ENCODE measurements at places on chromosomes 1 and 21. TPM values are rescaled to one million over a fixed set of nuclear protein-coding genes. Genes with fewer than 3 reads are reported as not detected.

The ILDR2 gene
- 8.3 TPM for total RNA-seq

The BMP8B gene
- total RNA-seq = not detected

The ANXA9 gene
- 0.55 TPM for total RNA-seq

The SPRR1A gene
- not detected for total RNA-seq

The LY9 gene
- total RNA-seq = not detected

The PPFIA4 gene
- 2.4 TPM for total RNA-seq

The OR2T33 gene
- total RNA-seq = 0.08 TPM

The AUNIP gene
- total RNA-seq = 12.8 TPM

The OVAAL gene
- total RNA-seq = 2.4 TPM

The ITGB2 gene
- 1.8 TPM for total RNA-seq

The AVPR1B gene
- total RNA-seq = not detected

The AGBL4 gene
- total RNA-seq = not detected

The CFAP141 gene
- total RNA-seq = not detected

The H6PD gene
- total RNA-seq = 7.3 TPM

The ANGPTL7 gene
- total RNA-seq = not detected

The C1orf226 gene
- total RNA-seq = 1.3 TPM

The KLHL21 gene
- total RNA-seq = 32.0 TPM

The COA6 gene
- 88.6 TPM for total RNA-seq

The CELSR2 gene
- total RNA-seq = 1.5 TPM

The TFF2 gene
- not detected for total RNA-seq

The SH2D2A gene
- 4.6 TPM for total RNA-seq

The CD58 gene
- 43.8 TPM for total RNA-seq

The TIE1 gene
- total RNA-seq = 135 TPM

The ESPN gene
- total RNA-seq = not detected

The TMEM79 gene
- 2.7 TPM for total RNA-seq

The RGS13 gene
- total RNA-seq = not detected

The AMY1B gene
- total RNA-seq = not detected

The DMBX1 gene
- not detected for total RNA-seq

The CREG1 gene
- total RNA-seq = 31.9 TPM

The CFHR4 gene
- not detected for total RNA-seq

The BCL2L15 gene
- total RNA-seq = 0.05 TPM

The PLA2G2D gene
- total RNA-seq = not detected

The FCGR3A gene
- not detected for total RNA-seq

The ZNF593OS gene
- not detected for total RNA-seq

The CLCNKB gene
- not detected for total RNA-seq

The SYCP1 gene
- not detected for total RNA-seq

Data from HT1080 (cell line).